ENCODE measurements at places on chromosomes 4 and X. TPM values are rescaled to one million over a fixed set of nuclear protein-coding genes. Genes with fewer than 3 reads are reported as not detected.
A peak's percentile ranks its signal among the peaks of the same experiment; 100 is the strongest.

The CD38 gene
- 3.2 TPM for total RNA-seq

The NCAPG gene
- total RNA-seq: 10.0 TPM

The PDE6B gene
- total RNA-seq: 0.39 TPM

The ADRA2C gene
- 0.93 TPM for total RNA-seq

The WDFY3 gene
- 104 TPM for total RNA-seq

The NLRP2B gene
- not detected for total RNA-seq

The CFP gene
- 1.9 TPM for total RNA-seq

The SSX2 gene
- not detected for total RNA-seq

The HSFX2 gene
- 0.35 TPM for total RNA-seq

The SULT1B1 gene
- 0.24 TPM for total RNA-seq

The NR3C2 gene
- total RNA-seq: 5.2 TPM

The DKK2 gene
- 0.06 TPM for total RNA-seq

The WAS gene
- total RNA-seq: 0.39 TPM

The CLCN4 gene
- total RNA-seq: 5.7 TPM

The MSX1 gene
- total RNA-seq: 13.0 TPM

- no peak for DNase-seq
Observed at GRCh38 chr4:13054420-13054970, 429.6 kb downstream of the RAB28 start.

- no peak for DNase-seq
Observed at GRCh38 chrX:24619647-24620046, 27.5 kb downstream of the PCYT1B start.

GRCh38 chr4:182768838-182769237, 148.3 kb downstream of the DCTD start:
- no peak for DNase-seq

- no peak for DNase-seq
Observed at GRCh38 chrX:104564921-104565703, 887 bp upstream of the IL1RAPL2 start.

DNA sequence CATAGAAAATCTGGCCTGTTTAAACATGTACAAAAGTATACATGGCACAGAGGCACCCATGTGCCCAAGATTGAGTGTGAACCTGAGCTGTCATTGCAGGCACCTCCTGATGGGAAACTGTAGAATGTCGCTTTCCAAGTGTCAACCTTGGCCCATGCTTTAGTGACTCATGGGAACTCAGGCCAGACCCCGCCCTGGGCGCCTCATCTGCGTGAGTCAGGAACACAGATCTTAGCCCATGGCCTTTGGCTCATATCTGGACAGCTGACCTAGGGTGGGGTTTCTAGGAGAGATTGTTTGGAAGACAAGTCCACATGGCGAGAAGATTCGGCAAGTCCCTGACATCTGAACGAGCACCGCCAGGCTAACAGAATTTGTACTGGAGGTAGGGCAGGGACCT, 50.0 kb downstream of the CYTL1 start:
- no peak for DNase-seq

DNA sequence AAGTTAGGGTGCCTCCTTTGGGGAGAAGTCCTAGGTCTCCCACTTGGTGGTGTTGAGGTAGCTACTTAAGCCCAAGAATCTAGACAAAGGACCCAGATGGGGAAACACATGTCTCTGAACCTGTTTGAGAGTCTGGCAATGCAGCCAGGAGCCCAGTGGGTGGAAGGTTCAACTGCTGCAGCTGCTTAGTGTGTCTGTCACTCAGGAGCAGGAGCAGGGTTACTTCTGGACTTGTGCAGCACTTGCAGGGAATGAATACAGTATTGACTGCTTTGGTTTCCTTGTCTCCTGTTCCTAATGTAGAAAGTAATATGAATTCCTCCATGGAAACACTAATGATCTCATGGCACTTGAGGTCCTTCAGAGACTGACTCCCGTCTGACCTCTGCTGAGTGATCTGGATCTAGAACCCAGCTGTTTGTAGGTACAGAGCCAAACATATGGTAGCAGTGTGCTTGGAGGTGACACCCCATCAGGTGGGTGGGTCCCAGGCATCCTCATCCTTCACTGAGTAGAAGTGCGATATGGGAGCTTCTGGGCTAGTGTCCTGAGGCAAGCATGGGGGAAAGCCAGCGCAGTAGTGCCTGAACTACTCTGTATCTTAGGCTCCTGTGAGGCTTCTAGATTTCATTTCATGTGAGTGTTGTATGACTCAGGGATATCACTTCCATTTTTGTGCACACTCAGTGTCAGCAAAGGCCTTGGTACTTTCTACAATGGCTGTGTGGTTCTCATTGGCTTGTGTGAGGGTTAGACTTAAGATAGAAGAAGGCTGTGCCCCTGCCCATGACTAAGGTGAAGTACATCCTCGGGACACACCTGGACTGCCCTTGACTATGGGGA, 85.0 kb upstream of the WDR1 start:
- no peak for DNase-seq

DNA sequence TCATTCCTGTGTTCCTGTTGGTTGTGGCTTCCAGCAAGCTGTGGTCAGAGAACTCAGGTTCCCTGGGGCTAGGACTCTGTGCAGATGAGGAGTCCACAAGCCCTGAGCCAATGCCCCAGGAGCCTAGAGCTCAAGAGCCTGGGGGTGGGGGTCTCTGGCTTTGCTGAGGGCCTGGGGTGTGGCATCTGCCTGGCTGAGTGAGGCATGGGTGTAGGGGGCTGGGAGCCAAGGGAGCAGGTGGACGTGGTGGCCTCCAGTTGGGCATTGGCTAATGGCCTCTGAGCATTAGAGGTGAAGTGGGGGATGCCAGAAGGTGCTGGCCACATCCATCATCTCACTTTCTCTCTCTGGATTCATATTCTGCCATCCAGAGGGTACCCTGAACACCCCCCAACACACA, 5.3 kb upstream of the MAMLD1 start:
- DNase-seq: no peak

- no peak for DNase-seq
Observed at GRCh38 chrX:105219454-105220401, 766 bp downstream of the TEX13A start.

DNA sequence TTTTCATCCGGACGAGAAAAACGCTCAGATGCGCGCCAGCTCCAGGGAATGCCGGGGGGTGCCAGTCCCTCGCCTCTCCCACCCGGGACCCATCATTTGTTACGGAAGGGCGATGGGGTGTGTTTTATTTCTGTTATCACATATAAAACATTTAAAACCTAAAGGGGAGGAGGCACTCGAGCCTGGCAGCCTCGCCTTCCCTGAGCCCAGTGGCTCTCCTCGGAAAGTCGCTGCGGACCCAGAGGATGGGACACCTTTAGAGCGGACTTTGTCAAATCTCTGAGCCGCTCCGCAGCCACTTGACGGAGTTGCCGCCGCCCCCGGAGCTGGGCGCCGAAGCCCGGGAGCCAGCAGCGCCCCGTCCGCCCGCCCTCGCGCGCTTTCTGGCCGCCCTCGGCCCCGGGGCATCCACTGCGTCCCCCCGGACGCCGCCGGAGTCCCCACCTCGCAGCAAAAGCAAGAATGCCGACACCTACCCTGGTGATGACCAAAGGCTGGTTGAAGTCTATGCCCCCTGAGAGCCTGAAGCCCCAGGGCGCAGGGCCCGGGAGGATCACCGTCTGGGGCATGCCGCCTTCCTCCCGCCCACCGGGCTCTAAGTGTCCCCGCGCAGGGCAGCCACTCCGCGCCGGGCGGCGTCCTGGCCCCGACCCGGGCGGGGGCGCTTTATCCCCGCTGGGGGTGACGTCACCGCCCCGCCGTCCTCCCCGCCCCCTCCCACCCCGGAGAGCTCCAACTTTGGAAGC, at the start of gene PDLIM3:
Gene PDLIM3, minus strand, starts transcription at position 642 of the 746 bp plus-strand sequence. Its CDS starts 73 bp downstream, at position 569.
- no peak for DNase-seq

DNA sequence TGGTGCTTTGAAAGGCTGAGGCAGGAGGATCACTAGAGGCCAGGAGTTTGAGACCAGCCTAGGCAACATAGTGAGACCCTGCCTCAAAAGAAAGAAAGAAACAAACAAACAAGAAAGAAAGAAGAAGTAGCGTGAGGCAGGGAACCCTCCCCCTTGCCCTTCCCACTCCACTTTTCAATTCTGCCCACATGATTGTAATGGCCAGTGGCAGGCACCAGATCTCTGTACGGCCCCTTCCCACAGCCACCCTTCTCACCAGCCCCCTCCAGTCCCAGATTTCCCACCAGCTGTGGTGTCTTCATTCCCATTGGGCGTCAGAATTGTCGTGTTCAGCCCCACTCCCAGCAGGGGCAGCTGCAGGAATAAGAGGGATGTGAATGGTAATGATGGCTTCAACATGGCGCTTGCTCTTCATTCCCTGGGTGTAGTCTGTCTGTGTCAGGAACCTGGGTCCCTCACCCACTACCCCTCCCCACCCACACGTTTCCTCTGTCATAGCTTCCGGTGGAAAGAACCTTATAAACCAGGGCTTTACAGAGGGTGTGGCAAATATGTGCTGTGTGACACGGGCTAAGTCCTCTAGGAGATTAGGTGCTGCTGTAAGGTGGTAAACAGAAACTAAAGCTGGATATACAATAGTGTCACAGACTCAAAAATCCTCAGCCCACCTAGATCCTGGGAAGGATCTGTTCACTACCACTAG, at the start of gene IL2RG:
Gene IL2RG, minus strand, starts transcription at position 437 of the 703 bp plus-strand sequence. Its CDS starts 38 bp downstream, at position 399.
- no peak for DNase-seq

GRCh38 chrX:107672955-107673378, 44.7 kb downstream of the PRPS1 start:
- no peak for DNase-seq

- DNase-seq: no peak
Observed at GRCh38 chrX:13805241-13805640, 11.7 kb downstream of the GPM6B start.

- no peak for DNase-seq
Observed at GRCh38 chr4:38049545-38050170, 89.5 kb downstream of the PTTG2 start.

DNA sequence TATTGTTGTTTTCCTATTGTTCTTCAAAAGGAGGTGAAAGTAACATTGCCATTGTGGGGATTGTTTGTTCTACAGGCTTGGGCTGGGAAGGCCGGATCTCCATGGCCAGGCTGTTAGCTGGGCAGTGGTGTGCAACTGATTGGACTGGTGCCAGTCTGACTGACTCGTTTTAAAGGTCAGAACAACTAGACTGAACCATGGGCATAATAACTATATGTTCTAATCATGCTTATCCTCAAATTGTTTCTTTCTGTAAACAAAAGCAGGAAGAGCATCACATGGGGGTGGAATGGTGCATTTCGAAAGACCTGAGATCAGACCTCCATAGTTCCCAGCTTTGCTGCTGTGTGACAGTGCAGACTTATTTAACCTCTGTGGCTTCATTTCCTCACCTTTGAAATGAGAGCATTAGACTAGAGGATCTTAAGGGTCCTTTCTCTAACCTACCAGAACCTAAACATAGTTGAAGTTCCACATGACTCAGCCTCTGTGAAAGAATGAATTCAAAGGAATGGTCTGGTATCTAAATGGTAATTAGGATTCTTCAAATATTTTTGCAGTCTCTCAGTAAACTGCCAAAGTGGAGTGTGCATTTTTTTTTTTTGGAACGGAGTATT, 66.7 kb upstream of the PGRMC2 start:
- peak; percentile 96 for DNase-seq

GRCh38 chr4:184384056-184384809, 90.1 kb downstream of the IRF2 start:
- DNase-seq: no peak

- DNase-seq: no peak
Observed at GRCh38 chr4:55871299-55871800, 17.9 kb downstream of the EXOC1 start.

DNA sequence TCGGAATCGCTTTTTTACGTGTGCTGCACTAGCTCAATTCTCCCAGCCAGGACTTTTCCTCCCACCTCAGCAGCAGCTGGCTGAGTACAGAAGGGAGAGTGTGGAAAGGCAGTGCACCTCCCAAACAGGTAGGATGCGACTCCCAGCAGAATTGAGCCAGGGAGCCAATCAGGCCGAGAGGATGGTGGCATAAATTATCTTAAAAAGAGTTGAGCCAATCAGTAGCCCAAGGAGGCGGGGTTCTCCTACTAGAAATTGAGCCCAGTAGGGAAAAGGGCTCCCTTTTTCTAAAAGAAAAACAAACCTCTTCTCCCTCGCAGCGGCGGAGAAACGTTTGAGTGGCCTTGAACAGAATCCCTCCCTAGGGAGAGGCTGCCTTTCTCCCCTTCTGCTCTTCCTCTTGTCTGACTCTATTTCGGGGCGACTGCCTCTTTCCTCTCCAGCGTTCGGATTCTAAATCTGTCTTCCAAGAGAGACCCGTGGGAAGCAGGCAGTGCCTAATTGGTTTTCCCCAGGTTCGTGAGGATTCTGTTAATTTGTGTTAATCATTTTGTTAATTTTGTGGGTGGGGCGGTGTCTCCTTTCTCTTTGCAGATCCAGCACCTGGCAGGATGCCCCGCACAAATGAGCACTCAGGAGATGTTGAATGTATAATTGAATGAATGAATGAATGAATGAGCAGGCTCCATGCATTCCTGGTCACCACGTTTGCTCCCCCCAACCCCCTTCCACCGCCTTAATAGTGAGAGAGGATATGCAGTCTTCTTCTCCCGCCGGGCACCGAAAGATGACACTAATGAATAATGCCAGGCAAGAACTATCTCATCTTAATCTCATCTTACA, at the start of gene GABRG1:
Gene GABRG1, minus strand, starts transcription at position 142 of the 843 bp plus-strand sequence. Its CDS starts 141 bp downstream, at position 1.
- no peak for DNase-seq

DNA sequence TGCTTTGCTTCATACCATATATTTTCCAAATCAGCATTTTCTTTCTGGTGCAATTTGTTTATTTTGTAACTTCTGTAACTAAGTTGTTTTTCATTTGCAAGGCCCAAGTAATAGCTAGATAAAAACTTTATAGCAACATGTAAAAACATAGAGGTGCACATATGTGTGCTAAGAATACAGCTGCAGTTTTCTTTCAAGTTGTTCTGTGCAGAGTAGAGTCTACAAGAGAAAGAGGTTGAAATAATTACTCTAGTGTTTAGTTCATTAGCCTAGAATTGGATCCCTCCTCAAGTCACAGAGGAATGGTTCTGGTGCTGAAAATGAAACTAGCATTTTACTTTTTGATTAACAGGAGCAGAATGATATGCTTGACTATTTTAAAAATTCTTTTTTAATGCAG, 32.2 kb upstream of the PDLIM5 start:
- DNase-seq: no peak

DNA sequence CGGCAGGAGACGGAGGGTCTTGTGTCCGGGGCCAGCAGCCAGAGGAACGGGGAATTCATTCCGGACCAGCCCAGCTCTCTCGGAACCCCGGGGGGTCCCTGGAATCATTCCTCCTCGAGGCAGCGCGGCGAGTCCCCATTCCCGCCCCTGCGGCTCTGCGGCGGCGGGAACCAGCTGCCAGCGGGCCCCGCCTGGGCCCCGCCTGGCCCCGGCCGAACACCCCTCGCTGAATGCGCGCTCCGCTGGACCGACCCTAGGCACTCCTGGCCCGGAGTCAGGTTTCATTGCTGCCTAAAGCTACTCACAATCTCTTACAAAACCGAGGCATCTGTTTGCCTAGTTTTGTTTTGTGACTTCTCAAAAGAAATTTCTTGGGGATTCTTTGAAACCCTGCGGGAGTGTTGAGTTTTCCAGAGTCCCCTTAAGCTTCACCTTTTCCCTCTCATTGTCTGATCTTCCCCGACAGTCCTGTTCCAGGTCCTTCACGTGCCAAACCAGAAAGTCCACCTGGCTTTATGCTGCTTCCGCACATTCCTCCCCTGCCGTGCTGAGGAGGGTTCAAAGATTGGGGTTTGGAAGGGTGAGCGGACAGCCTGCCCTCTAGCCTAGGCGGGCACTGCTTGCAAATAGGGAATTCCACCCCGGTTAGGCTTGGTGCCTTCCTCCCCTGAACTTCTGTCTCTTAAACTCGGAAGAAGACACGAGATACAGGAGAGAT, 789 bp downstream of the ARHGAP10 start:
- DNase-seq: no peak
